ENCODE measurements at places on chromosomes 13 and 19.

- peak; percentile 32 for DNase-seq
These were observed 15.8 kb downstream of the GPR180 start for GRCh38 chr13:94617389-94618000.

- DNase-seq: no peak
These were observed 87.6 kb upstream of the SPRY2 start for GRCh38 chr13:80428349-80429096.

GRCh38 chr13:95784161-95784899 is 107.4 kb downstream of the DNAJC3 start:
- peak; percentile 22 for DNase-seq

DNA sequence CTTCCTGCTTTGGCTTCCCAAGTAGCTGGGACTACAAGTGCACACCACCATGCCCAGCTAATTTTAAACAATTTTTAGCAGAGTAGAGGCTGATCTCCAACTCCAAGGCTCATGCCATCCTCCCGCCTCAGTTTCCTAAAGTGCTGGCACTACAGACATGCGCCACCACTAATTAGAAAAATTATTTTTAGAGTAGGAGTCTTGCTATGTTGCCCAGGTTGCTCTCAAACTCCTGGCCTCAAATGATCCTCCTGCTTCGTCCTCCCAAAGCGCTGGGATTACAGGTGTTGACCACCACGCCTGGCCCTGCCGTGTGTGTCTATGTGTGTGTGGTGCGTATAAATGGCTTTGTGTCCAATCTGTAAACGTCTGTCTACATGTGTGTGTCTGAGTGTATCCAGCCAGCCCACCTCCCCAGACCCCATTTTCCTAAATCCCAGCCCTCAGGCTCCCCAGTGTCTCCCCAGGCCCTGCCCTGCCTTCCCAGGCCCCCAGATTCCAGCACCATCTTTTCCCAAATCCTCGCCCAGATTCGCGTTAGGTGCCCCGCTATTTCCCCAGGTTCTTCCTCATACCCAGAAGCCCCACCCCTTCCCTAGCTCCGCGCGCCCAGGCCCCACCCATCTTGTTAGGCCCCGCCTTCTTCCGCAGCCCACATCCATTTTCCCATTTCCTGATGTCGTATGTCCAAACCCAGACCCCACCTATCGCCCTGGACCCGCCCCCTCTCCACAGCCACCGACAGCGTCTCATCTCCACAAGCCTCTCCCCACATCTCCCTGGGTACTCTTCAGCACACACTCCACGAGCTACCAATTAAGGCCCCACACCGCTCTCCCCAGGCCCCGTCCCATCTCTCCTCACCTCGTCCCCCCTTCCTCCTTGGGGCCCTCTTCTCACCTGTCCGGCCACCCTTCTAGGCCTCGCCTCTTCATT is 24.9 kb downstream of the SLC8A2 start:
- DNase-seq: no peak

GRCh38 chr19:12695997-12696365 is 450 bp downstream of the FBXW9 start:
- DNase-seq: peak; percentile 6

DNA sequence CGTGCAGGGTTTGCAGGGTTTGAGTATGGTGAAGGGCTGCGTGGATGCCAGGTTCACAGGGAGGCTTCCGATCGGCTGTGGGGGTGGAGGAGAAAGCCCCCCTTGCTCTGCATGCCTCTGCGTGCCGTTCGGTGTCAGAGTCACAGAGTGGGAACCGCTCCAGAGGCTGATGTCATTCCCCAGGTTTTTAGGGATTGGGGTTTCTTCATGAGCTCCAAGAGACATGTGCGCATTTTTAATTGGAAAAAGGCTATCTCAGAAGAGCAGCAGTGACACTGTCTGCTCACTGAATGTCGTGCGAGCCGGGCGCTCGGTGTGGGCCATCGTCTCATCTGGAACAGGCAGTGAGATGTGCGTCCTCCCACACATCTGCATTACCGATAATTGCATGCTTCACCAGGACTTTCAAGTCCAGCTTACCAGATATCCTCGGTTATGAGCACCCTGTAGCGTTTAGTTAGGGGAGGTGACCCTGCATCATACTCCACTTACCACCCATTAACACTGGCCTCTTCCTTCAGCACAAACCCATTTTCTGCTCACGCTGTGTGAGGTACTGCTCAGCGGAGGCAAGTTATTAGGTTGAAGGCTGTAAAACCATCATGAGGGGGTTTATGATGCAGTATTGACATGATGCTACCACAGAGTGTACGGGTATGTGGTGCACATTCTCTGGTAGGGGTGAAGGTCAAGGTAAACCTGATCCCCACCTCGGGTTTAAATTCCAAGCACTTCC is 1.7 kb downstream of the MCF2L start:
- no peak for DNase-seq

DNA sequence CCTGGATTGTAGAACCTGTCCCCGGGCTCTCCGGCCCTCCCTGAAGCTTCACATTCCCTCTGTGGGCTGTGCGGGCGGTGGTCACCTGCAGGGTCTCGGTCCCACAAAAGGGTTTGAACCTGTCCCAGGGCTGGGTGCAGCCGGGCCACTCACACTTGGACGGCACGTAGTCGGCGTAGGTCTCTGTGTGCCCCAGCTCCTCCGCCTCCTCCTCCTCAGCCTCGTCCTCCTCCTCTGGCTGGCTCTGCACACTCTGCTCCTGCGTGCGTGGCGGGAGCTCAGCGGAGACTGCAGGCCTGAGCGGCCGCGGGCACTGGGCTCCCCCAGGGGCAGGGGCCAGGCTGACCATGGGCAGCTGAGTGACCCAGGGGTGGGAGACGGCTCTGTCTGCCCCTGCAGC is 19.6 kb downstream of the GPX4 start:
- DNase-seq: no peak

Data from ACHN (cell line).